ENCODE measurements at places on chromosomes 3 and 15.

DNA sequence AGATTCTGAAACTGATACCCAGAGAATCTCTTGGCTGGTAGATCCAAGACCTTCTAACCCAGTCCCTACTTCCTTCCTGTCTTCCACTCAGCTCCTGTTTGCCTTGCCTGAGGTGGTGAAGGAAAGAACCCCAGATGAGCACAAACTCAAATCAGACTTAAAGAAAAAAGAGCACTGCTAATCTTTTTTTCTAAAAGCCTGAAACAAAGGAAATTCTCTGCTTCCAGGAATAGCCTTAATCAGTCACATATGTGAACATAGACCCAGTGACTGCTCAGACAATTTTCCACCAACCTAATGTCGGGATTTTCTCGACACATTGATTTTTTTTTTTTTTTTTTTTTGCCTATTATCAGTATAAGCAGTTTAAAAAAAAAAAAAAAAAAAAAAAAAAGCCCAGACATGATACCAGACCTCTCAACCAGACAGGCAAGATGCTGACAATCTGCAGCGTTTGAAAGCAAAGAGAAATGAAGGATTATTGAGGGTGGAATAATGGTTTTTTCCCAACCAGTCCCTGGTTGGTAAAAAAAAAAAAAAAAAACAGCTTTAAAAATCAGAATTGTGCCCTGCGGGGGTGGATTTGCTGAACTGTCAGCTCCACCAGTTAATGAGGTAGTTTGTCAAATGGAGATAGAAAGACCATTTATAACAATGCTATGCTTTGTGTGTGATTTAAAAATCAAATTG, 256.8 kb upstream of the RARB start:
- no peak for DNase-seq

DNA sequence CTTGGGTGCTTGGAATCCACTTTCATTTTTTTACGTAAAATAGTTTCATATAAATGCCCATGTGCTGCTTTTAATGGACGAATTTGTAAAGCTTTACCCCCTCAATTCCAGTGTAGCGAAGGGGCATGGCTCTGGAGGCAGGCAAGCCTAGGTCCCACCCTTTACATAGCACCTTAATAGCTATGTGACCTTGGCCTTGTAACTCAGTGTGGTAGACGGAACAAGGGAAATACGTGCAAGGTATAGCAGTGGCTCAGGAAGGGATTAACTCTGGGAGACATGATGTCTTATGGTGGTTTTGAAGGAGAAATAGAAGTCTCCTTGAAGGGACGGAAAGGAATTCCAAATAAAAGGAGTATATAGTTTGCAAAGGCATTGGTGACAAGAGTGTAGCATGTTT, 1.4 kb downstream of the SEC61A1 start:
- peak; percentile 55 for DNase-seq

- no peak for DNase-seq
Measured at GRCh38 chr3:127149621-127150310, 43.2 kb upstream of the PRR23E start.

DNA sequence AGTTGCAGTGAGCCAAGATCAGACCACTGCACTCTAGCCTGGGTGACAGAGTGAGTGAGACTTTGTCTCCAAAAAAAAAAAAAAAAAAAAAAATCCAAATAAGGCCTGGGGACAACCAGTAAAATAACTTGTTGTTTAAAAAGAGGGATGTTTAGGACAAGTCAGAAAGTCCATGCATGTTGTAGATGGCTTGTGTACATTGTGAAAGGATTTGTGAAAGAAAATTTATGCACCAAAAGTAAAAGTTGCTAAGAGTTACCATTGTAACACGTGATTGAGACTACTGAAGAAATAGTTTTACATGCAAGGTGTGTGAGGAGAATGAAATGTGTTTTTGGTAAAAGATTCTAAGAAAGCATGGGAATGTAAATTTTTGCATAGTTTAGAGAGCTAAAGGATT, 35.7 kb upstream of the SEC61A1 start:
- DNase-seq: no peak

DNA sequence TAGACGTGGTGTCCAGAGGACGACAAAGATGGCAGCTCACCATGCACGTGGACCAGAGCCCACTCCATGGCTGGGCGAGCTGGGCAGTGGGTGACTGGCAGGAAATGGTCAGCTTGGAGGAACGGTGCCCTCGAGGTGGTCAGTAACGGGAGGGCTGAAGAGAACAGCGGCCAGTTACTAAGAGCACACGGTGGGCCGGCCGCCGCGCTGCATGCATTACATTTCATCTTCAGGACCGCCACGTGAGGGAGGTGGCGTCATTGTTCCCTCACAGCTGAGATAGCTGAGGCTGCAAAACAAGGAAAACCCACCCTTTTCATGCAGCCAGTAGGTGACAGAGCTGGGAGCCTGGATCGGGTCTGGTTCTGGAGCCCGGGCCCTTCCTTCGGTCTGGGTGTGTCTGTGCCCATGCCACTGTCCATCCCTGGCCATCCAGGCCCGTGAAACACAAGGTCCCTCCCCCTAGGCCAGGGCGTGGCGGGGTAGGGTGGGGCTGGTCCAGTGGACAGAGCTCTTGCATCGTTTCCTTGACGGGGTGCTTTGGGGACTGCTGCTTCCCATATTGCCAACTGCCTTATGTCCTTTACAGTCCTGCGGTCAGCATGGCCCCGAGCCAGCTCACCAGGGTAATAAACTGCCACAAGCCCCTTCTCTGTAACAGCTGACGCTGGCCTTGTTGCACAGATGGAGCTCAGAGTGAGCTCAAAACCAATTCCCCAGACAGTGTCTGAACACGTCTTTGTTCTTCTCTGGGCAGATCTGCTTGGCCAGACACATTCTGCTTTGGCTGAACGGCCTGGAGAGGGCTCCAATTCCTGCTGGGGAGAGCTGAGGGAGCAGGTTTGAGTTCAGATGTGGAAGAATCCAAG, 51.8 kb downstream of the RGMA start:
- no peak for DNase-seq

DNA sequence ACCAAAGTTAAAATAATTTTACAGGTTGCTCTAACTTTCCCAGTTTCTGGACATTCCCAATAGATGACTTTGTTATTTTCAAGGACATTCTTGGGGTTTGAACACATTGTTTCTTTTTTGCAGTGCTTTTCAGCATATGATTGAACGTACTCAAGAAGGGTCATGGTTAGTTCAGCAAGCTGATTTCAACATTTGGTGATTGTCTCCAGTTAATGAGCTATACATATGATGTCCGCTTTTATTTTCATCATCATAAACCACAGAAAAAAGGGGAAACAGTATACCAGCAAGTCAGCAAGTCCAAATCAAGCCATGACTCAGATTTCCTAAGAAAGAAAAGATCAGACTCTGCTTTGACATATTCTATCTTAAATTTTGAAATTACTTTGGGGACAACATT, 69.4 kb downstream of the B3GALNT1 start:
- no peak for DNase-seq

- no peak for DNase-seq
Measured at GRCh38 chr3:37824090-37824953, 37.4 kb upstream of the CTDSPL start.

DNA sequence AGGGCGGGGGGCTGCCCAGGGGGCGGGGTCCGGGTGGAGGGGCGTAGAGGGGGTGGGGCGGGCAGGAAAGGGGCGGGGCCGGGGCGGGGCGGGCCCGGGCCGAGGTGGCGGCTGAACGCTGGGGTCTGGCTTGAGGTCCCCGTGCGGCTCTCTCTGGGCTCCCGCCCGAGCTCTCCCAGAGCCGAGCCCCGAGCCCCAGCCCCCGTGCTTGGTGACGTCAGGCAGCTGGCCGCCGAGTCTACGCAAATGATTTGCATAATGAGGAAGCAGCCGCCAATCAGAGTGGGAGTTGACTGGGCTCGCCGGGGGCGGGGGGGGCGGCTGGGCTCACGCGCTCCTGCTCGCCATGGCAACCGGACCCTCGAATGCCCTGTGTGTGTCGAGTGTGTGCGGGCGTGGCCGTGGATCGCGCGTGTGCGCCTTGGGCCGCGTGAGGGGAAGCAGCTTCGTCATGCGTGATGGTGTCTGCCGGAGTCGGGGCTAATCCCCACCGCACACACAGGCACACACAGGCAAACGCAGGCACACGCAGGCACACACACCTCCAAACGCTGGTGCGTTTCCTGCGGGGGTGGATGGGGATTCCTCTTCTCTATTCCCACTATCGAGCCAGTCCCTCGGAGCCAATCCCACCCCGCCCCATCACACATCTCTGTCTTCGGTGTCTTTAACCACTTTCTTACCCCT, at the start of gene CELF6:
TSS of gene CELF6 (minus strand) at position 173 of the 687 bp plus-strand sequence. CDS start 283 bp downstream, outside the sequence.
- DNase-seq: peak; percentile 89

DNA sequence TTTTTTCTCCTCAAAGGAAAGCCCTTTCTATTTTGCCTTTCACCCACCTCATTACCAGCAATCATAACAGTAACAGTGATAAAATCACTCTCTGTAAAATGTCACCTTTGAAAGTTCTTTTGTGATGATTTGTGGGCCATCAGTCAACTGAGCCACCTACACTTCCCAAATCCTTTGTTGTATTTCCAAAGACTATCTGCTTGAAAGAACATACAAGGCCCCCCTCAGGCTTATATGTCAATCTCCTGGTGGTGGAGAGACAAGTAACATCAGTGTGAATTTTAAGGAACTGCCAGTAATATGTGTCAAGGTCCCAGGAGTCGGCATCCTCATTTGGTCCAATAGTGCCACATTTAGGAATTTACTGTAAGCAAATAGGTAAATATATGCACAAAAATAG, 161.1 kb upstream of the EOMES start:
- DNase-seq: no peak

DNA sequence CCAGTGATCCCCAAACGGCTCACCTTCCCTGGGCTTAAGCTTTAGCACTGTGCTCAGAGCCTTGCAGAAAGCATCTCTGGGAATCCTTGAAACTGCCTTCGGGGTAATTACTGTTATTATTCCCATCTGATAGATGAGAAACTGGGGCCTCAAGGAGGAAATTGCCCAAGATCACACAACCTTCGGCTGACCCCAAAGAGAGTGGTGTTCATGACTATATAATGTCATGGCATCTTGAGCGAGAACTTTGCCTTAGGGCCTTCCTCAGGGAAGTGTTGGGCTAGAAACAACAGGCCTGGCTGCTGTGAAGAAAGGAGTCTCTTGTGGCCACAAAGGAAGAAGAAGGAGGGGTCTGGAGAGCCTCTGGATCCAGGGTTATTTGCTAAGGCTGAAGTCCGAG, 388.7 kb upstream of the CFAP20DC start:
- no peak for DNase-seq

DNA sequence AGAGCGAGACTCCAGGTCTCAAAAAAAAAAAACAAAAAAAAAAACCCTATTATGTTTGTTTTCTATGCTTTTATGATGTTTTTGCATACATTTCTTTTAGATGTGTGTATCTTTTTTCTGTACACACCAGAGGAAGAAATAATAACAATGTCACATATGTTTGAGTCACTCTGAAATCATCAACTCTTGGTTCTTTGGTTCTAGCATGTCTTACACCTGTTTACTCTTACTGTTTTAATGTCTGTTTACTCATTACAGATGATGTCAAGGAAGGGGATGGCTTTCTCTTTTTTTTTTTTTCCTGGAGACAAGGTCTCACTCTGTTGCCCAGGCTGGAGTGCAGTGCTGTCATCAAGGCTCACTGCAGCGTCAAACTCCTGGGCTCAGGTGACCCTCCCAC, 24.1 kb downstream of the RHOA start:
- no peak for DNase-seq

DNA sequence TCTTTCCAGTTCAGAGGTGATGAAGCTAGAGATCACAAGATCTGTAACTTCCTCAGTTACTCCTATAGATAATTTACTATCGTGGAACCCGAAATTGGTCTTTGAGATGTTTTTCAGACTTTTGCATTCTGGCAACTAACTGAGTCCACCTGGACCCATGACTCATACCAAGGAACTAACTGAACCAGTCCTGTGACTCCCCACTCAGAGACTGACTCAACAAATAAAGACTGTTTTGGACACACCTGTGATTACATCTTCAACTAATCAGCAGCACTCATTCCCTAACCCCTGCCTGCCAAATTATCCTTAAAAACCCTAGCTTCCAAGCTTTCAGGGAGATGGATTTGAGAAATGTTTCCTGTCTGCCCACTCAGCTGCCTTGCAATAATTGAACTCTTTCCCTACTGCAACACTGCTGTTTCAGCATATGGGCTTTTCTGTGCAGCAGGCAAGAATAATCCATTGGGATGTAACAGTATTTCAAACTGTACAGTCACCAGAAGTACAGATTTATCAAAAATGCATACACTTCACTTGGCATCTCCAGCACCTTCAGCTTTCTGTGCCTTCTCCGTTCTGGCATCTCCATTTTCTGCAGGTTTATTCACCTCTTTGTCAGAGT, 57.7 kb downstream of the GATM start:
- DNase-seq: no peak

DNA sequence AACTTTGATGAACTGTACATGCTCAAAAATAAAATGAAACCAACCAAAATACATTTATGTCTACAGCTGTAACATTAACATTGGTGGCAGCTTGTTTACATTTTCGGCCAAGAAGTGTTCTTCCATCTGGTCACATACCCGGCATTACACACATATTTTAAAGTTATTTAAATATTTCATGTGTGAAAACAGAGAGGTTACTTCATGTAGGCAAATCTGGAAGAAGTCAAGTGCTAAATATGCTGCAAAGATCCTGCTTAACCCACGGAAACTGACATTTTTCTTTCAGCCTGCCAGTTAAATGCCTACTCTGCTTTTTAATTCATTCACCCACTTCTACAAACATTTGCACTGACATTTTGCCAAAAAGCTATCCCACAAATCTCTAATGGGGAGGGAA, 69.7 kb downstream of the MB21D2 start:
- DNase-seq: no peak

DNA sequence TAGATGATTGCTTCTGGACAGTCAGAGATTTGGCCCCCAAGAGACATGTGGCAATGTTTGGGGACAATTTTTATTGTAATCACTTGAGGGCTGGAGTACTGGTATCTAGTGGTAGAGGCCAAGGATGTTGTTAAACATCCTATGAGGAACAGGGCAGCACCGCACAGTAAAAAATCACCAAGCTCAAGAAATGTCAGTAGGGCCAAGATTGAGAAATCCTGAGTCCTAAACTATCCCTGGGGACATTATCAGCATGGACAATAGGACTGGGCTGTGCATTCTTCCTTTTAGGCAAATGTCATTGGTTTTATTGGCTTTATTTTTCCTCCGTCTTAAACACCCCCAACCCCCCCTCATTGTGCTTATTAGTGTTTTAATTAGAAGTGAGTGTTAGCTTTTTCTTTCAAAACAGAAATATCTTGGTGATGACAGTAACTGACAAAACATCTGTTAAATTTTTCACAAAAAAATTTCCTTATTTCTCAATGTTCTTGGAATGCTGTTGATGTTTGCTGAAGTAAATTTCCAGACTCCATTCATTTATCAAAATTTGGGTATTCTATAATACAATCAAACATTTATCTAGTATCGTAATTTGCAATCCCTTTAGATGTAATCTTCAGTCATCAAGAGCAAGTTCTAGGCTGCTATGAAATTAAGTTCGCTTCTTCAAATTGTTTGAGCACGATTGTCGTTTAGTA, 944.4 kb downstream of the VGLL3 start:
- DNase-seq: no peak
